ENCODE measurements at places on chromosomes 16 and 17. TPM values are rescaled to one million over a fixed set of nuclear protein-coding genes. Genes with fewer than 3 reads are reported as not detected.

- H3K4me3 ChIP-seq = no peak overlapping the region
- no peak overlapping the region for H3K27ac ChIP-seq
- no peaks in the 10 kb centered on the region for H3K36me3 ChIP-seq
- no peaks in the 10 kb centered on the region for H3K27me3 ChIP-seq
- no peak for DNase-seq
These were observed 8.5 kb downstream of the NAGPA start for GRCh38 chr16:5025171-5025632.

DNA sequence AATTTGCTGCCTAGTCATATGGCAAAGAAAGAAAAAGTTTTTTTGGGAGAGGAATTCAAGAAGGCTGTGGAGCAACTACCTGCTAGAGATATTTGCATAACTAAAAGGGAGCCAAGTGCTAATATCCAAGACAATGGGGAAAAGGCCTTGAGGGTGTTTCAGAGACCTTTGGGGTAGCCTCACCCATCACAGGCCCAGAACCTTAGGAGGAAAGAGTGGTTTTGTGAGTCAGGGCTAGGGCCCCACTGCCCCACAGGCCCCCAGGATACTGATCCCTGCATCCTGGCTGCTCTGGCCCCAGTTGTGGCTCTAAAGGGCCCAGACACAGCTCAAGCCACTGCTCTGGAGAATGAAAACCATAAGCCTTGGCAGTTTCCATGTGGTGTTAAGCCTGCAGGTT, 41.9 kb upstream of the SDK2 start:
- no peak overlapping the region for H3K27ac ChIP-seq
- DNase-seq = no peak
- H3K36me3 ChIP-seq = no peaks in the 10 kb centered on the region
- H3K4me3 ChIP-seq = no peak overlapping the region
- H3K4me1 ChIP-seq = no peaks in the 10 kb centered on the region

- H3K4me3 ChIP-seq = no peak overlapping the region
- H3K4me1 ChIP-seq = no peaks in the 10 kb centered on the region
- no peak overlapping the region for H3K27ac ChIP-seq
These were observed 87.0 kb downstream of the HELZ start for GRCh38 chr17:67157732-67158639.

DNA sequence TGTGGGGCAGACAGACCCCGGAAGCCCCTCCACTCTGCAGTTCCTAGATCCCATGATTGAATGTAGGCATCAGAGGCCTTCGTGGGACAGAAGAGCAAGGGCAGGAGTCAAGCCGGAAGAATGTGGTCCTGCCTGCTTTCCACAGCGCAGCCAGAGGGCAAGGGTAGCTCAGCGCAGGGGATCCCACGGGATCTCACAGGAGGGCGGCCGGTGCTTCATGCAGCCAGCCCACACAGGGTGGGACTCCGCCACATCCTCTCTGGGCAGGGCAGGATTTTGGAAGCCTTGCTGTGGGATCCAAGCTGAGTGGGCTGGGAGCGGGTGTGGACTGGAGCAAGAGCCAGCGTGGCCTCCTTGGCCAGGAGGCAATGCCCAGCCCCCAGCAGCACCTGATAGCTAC, 13.0 kb downstream of the KATNB1 start:
- no peak overlapping the region for H3K27ac ChIP-seq
- H3K4me1 ChIP-seq = no peaks in the 10 kb centered on the region

GRCh38 chr16:14353340-14353739, 276.7 kb downstream of the PARN start:
- no peaks in the 10 kb centered on the region for H3K36me3 ChIP-seq
- H3K27me3 ChIP-seq = no peaks in the 10 kb centered on the region
- DNase-seq = no peak
- no peak overlapping the region for H3K4me3 ChIP-seq
- peaks cover 8% of the 10 kb centered on the region for H3K4me1 ChIP-seq

DNA sequence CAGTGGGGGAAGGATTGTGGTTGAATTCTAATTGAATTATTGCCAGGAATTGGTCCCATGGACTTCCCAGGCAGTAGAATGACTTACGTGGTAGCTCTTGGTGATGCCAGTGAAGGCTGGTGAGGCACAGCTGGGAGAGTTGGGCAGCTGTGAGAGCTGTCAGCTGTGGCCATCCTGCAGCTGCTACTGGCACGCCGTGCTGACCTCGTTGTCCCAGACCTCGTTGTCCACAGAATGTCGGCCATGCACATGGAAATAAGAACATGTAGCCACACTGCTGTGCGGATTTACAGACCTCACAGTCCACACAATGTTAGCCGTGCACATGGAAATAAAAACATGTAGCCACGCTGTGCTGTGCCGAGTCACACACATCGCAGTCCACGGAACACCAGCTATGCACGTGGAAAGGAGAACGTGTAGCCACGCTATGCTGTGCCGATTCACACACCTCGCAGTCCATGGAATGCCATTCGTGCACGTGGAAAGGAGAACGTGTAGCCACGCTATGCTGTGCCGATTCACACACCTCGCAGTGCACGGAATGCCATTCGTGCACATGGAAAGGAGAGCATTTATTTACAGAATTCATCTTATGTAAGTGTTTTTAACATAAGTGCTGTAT, 59.2 kb downstream of the BANP start:
- H3K4me3 ChIP-seq = no peak overlapping the region
- no peak overlapping the region for H3K27ac ChIP-seq
- peaks cover 69% of the 10 kb centered on the region for H3K36me3 ChIP-seq
- H3K27me3 ChIP-seq = no peaks in the 10 kb centered on the region
- no peak for DNase-seq

- peaks cover 9% of the 10 kb centered on the region for H3K4me1 ChIP-seq
- DNase-seq = no peak
- H3K27ac ChIP-seq = no peak overlapping the region
- H3K36me3 ChIP-seq = no peaks in the 10 kb centered on the region
- no peaks in the 10 kb centered on the region for H3K27me3 ChIP-seq
These were observed 2.2 kb upstream of the ATF7IP2 start for GRCh38 chr16:10383626-10384025.

- H3K27ac ChIP-seq = peak overlapping the region; percentile 73
- no peaks in the 10 kb centered on the region for H3K36me3 ChIP-seq
- H3K27me3 ChIP-seq = peaks cover under 1% of the 10 kb centered on the region
- peak overlapping the region; percentile 45 for H3K4me3 ChIP-seq
- H3K4me1 ChIP-seq = peaks cover 41% of the 10 kb centered on the region
- DNase-seq = peak; percentile 28
These were observed 119.2 kb downstream of the METRNL start for GRCh38 chr17:83198366-83199341.

DNA sequence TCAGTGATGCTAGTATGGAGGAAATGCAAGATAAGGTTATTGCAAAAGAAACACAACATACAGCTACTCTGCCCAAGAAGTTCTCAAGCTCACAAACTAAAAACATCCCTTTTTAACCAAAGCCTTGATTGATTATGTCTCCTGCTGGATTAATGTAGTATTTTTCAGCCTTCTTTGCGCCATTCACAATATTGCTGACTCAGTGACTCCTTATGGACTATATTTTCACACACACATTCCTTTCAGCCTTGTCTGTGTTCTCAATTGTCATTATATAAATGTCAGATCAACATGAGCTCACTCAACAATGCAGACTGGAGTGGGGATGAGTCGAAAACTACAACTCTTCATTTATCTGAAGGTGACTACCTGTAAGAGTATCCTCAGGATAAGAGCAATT, 579.3 kb upstream of the CDH8 start:
- H3K4me3 ChIP-seq = no peak overlapping the region
- no peak for DNase-seq
- no peaks in the 10 kb centered on the region for H3K27me3 ChIP-seq

GRCh38 chr17:76543482-76543825, 3.6 kb downstream of the PRCD start:
- peaks cover 20% of the 10 kb centered on the region for H3K4me1 ChIP-seq
- H3K36me3 ChIP-seq = no peaks in the 10 kb centered on the region
- DNase-seq = no peak
- no peak overlapping the region for H3K27ac ChIP-seq
- no peak overlapping the region for H3K4me3 ChIP-seq

- no peaks in the 10 kb centered on the region for H3K27me3 ChIP-seq
- H3K4me3 ChIP-seq = no peak overlapping the region
- no peaks in the 10 kb centered on the region for H3K36me3 ChIP-seq
- no peak for DNase-seq
- no peak overlapping the region for H3K27ac ChIP-seq
- H3K4me1 ChIP-seq = no peaks in the 10 kb centered on the region
These were observed 7.8 kb upstream of the BIRC5 start for GRCh38 chr17:78206298-78206697.

- DNase-seq = peak; percentile 95
- no peaks in the 10 kb centered on the region for H3K27me3 ChIP-seq
- peak overlapping the region; percentile 52 for H3K4me3 ChIP-seq
- H3K27ac ChIP-seq = peak overlapping the region; percentile 96
- H3K36me3 ChIP-seq = peaks cover 6% of the 10 kb centered on the region
These were observed 304.4 kb downstream of the SEC14L1 start for GRCh38 chr17:77444984-77445759.

GRCh38 chr17:68383443-68384321, 73.6 kb downstream of the WIPI1 start:
- DNase-seq = no peak
- no peaks in the 10 kb centered on the region for H3K4me1 ChIP-seq
- no peak overlapping the region for H3K4me3 ChIP-seq
- no peak overlapping the region for H3K27ac ChIP-seq

- peaks cover 43% of the 10 kb centered on the region for H3K27me3 ChIP-seq
- DNase-seq = peak; percentile 27
- no peaks in the 10 kb centered on the region for H3K36me3 ChIP-seq
- no peak overlapping the region for H3K4me3 ChIP-seq
- H3K4me1 ChIP-seq = peaks cover 14% of the 10 kb centered on the region
These were observed 35.7 kb upstream of the NDRG4 start for GRCh38 chr16:58464047-58464915.

Gene C16orf92
- not detected for polyA plus RNA-seq

Gene CD300LG
- not detected for polyA plus RNA-seq

Gene HS3ST3A1
- 0.75 TPM for polyA plus RNA-seq

Gene HCRT
- polyA plus RNA-seq = not detected

Gene NXPH3
- polyA plus RNA-seq = not detected
